Thoracic aorta (tissue), 2 donors: ENCODE measurements at places on chromosomes 5 and 9.

DNA sequence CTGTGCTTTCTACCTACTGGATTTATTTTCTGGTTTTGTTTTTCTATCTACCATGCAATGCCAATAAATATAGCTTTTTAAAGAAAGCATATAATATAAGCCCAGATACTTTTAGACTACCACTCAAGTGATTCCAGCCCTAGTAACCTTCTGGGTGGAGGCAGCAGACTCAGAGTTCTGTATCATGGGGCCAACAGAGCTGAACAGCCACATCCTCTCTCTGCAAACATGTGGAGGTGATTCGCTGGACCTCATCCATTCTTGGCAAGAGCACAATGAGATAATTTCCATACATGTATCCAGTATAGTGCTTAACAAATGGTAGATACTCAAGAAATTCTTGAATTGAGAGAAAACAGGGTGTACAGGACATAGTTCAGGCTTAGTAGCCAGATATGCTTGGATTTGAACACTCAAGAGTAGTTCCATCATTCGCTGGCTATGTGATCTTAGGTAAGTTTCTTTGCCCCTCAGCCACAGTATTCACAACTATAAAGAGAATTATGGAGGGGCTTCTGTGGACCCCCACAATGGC lies 124.5 kb downstream of the ASTN2 start:
- DNase-seq, result no peak
- H3K27me3 ChIP-seq, result no peaks in the 10 kb centered on the region
- H3K36me3 ChIP-seq, result no peaks in the 10 kb centered on the region
- H3K4me3 ChIP-seq, result no peak overlapping the region

- H3K27ac ChIP-seq, result no peak overlapping the region
- no peak for DNase-seq
- H3K4me3 ChIP-seq, result no peak overlapping the region
- no peaks in the 10 kb centered on the region for H3K4me1 ChIP-seq
- no peaks in the 10 kb centered on the region for H3K27me3 ChIP-seq
These were observed 231.3 kb downstream of the ATPSCKMT start for GRCh38 chr5:10018201-10019069.

GRCh38 chr5:44266882-44267576 lies 122.2 kb downstream of the FGF10 start:
- no peak for DNase-seq
- no peak overlapping the region for H3K27ac ChIP-seq

- no peaks in the 10 kb centered on the region for H3K27me3 ChIP-seq
- H3K36me3 ChIP-seq, result no peaks in the 10 kb centered on the region
- H3K27ac ChIP-seq, result no peak overlapping the region
- H3K4me1 ChIP-seq, result no peaks in the 10 kb centered on the region
- no peak overlapping the region for H3K4me3 ChIP-seq
These were observed 16.1 kb downstream of the EQTN start for GRCh38 chr9:27280860-27281259.

DNA sequence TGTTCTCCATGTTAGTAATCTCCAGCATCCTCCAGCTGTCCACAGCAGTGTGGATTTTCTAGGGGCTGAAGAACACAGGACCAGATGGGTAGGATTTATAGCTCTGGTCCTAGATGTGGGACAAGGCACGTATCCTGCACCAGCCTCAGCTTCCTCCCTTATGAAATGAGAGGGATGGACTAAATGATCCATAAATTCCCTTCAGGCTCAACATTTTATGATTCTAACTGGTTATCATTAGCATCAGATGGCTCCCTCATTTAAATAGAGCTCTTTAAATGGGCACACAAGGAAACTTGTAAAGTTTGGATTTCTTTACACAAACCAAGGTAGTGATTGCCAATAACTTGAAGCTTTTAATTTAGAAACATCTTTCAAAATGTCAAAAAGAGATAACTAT lies 97.7 kb downstream of the ESM1 start:
- H3K4me3 ChIP-seq, result no peak overlapping the region
- H3K27ac ChIP-seq, result no peak overlapping the region
- DNase-seq, result no peak
- H3K36me3 ChIP-seq, result no peaks in the 10 kb centered on the region
- peaks cover 5% of the 10 kb centered on the region for H3K4me1 ChIP-seq

DNA sequence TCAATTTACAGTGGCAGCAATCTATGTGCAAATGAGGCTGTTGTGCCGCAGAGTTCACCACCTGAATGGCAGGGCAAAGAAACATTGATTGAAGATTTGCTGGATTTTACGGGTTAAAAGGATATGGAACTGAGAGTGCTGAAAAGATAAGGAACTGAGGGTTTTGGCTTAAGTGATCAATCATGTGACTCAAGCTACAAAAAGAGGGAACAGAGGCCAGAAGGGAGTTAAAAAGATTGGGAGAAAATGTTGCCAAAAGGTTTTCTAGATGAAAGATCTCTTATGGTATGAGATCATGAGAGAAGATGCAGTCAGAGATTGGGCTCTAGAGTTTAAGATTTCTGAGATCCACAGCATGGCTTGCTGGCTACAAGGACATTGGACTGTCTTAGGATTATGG lies 7.9 kb upstream of the RIMOC1 start:
- H3K27me3 ChIP-seq, result no peaks in the 10 kb centered on the region
- no peak overlapping the region for H3K4me3 ChIP-seq
- no peaks in the 10 kb centered on the region for H3K4me1 ChIP-seq
- no peak overlapping the region for H3K27ac ChIP-seq
- no peaks in the 10 kb centered on the region for H3K36me3 ChIP-seq

DNA sequence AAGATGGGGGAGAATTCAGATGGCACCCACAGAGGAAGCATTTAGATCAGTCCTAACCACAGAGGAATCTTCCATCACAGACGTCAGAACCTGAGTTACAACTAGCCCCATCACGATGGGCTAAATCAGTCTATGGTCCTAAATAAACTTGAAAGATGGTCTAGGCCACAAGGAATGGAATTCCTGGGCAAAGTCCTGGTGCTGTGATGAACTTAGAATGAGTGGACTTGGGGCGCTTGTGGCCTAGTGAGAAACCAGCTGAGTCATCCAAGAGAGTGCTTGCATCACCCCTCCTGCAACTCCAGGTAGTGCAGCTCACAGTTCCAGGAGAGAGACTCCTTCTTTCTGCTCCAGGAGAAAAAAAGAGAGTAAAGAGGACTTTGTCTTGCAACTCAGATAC lies 722.9 kb upstream of the RGMB start:
- no peaks in the 10 kb centered on the region for H3K27me3 ChIP-seq
- no peak overlapping the region for H3K27ac ChIP-seq
- no peak overlapping the region for H3K4me3 ChIP-seq
- no peaks in the 10 kb centered on the region for H3K36me3 ChIP-seq
- no peaks in the 10 kb centered on the region for H3K4me1 ChIP-seq

DNA sequence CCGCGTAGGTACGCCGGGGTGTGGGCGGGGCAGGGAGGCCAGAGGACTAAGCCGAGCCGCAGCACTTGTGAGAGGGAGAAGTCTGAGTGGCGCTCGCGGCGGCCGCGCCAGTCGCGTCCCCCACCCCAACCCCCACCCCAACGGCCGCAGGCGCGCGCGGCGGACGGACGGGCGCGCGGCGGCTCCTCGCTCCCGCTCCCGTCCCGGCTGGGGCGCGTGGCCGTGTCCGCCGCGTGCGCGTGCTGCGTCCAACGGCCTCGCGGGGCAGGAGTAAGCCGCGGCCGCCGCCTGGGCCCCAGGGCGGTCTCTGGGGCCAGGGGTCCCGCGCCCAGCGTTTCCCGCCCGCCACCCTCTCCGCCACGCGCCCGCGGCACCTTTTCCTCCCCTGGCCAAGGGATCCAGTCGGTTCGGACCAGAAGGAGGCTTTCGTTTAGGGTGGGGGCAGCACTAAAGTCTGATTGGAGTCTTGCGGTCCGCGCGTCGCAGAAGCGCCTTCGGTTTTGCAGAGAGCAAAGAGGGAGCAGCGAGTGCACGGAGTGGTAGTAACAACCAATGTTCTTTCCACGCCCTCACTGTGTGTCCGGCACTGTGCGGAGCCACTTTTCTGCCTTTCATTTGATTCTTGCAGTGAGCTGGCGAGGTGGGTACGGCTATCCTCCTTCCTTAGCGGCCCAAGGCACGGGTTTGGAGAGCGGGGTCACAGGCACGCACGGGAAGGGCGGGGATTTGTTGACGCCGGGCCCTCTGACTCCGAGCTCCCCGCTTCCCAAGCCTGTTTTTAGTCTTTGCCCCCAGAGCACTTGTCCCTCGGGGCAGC lies 483 bp downstream of the G3BP1 start:
- H3K27ac ChIP-seq, result peak overlapping the region; percentile 92
- no peaks in the 10 kb centered on the region for H3K27me3 ChIP-seq
- DNase-seq, result no peak
- peak overlapping the region; percentile 95 for H3K4me3 ChIP-seq

DNA sequence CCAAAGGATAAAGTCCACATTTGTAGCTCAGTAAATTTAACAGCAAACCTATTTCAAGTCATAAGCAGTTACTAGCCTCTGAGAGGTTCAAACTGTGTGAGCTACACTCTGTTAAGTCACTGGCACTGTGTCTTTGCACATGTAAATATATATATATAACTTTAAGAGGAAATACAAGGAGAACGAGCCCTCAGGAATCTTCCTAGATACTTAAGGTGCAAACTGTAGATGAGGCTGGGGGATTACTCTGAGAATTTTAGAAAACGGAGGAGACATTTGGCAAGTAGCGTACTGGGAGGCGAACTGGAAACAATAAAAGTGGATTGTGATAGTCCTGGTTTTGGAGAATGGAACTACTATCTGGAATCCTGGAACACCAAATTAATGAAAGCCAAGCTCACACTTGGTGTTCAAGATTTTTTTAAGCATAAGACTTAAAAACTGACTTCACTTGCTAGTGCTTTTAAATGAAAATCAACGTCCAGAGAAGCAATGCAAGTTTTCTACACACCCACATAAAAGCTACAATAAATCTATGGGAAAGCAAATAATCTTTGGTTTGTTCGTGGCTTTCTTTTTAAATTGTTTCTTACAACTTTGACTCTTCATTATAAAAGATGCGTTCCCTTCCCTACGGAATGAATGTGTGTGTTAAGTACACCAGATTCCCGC lies 1057.0 kb upstream of the DMAC1 start:
- peak overlapping the region; percentile 81 for H3K4me3 ChIP-seq
- H3K4me1 ChIP-seq, result peaks cover 38% of the 10 kb centered on the region
- DNase-seq, result no peak
- H3K27ac ChIP-seq, result peak overlapping the region; percentile 57
- H3K27me3 ChIP-seq, result no peaks in the 10 kb centered on the region

DNA sequence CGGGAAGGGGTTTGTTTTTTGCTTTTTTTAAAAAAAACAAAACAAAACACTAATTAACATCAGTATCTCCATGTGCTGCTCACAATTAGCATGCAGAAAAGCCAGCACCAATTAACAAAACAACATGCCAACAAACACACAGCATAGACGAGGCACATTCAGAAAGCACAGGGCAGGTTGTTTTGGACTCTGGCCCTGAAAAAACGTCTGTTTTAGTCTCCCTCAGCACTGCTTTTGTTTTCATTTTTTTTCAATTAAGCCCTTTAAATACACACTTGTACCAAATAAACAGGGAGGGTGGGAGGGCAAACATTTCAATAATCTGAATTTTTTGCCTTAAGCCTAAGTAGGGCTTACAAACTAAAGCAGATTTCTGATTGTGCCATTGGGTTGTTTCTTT lies 309.6 kb downstream of the DTWD2 start:
- no peak overlapping the region for H3K27ac ChIP-seq
- DNase-seq, result no peak
- H3K36me3 ChIP-seq, result no peaks in the 10 kb centered on the region
- H3K4me3 ChIP-seq, result no peak overlapping the region
- no peaks in the 10 kb centered on the region for H3K4me1 ChIP-seq

DNA sequence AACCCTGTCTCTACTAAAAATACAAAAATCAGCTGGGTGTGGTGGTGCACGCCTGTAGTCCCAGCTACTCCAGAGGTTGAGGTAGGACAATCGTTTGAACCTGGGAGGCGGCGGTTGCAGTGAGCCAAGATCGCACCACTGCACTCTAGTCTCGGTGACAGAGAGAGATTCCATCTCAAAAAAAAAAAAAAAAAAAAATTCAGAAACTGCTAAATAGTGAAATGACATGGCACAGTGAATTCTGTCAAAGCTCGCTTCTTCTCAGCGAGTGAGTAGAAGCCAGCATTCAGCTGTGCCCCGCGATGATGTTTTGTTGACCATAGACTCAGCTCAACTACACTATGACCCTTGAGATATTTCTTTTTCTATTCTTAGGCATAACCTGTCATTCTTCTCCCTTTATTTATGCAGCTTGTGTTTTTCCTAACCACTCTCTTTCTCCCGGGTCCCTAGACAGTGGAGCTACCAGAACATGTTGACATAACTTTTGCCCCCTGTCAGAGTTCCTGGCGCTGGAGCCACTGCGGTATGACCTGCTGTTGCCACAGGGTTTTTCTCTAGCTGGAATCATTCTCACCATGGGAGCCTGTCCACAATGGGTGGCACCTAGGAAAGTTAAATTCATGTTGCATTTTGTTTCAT lies 13.5 kb upstream of the IQGAP2 start:
- H3K27ac ChIP-seq, result no peak overlapping the region
- no peak overlapping the region for H3K4me3 ChIP-seq
- no peak for DNase-seq
- H3K36me3 ChIP-seq, result no peaks in the 10 kb centered on the region
- no peaks in the 10 kb centered on the region for H3K4me1 ChIP-seq

DNA sequence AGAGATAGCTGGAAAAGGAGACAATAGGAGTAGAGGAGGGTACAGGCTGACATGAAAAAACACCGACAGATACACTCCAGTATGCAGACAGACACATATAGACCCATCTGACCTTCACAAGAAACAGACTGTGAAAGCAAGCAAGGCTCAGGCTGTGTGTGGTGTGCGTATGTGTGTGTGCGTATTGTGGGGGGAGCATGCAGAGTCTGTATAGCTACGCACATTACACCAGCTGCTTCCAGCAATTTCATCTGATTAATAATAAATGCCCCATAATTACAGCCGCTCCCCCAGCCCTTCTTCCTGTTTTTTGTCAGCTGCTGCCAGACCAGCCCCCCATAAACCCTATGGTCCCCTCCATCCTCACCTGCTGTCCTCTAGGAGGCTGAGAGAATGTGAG lies 6.7 kb downstream of the CNTFR start:
- no peaks in the 10 kb centered on the region for H3K4me1 ChIP-seq
- no peak overlapping the region for H3K4me3 ChIP-seq
- DNase-seq, result no peak
- peaks cover 12% of the 10 kb centered on the region for H3K27me3 ChIP-seq
- no peaks in the 10 kb centered on the region for H3K36me3 ChIP-seq

DNA sequence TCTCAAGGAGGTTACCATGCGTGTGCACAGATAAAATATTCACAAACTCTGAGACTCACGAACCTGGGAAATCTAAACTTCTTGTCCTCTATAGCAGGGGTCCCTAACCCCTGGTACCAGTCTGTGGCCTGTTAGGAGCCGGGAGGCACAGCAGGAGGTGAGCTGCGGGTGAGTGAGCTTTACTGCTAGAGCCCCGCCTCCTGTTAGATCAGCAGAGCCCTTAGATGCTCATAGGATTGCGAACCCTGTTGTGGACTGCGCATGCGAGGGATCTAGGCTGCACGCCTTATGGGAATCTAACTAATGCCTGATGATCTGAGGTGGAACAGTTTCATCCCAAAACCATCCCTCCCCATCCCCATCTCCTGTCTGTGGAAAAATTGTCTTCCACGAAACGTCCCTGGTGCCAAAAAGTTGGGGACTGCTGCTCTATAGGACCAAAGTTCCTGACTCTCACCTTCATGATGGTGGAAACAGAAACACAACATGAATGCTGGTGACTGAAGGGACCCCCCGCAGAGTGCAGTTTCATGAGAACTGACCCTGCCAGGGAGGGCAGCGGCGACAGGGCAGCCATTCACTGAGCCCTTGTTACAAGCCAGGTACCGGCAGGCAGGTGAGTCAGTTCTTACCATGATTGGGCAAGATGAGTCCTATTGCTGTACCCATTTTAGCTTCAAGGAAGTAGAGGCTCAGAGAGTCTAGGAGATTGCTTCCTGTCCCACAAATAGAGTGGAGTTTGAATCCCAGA lies 181.9 kb downstream of the RGS3 start:
- peaks cover 3% of the 10 kb centered on the region for H3K4me1 ChIP-seq
- H3K4me3 ChIP-seq, result no peak overlapping the region
- no peaks in the 10 kb centered on the region for H3K27me3 ChIP-seq
- no peak overlapping the region for H3K27ac ChIP-seq
- no peak for DNase-seq
